Smooth muscle cell of the coronary artery (primary cell): ENCODE measurements at places on chromosomes 3 and 15. TPM values are rescaled to one million over a fixed set of nuclear protein-coding genes. Genes with fewer than 3 reads are reported as not detected.

The DVL3 gene
- total RNA-seq, result 35.6 and 48.4 TPM in 2 replicates

The PATL2 gene
- total RNA-seq, result 0.08 and 0.82 TPM in 2 replicates

The MOBP gene
- under 0.01 TPM in 1 of 2 replicates, not detected in the other for total RNA-seq

The SV2B gene
- 0.12 TPM in 1 of 2 replicates, not detected in the other for total RNA-seq

The CEMIP gene
- total RNA-seq, result 106 and 955 TPM in 2 replicates

The SH3GL3 gene
- total RNA-seq, result not detected in 2 replicates

The KNG1 gene
- not detected in 2 replicates for total RNA-seq

The TMEM45A gene
- total RNA-seq, result 48.6 and 56.3 TPM in 2 replicates

The SPESP1 gene
- total RNA-seq, result 0.59 and 5.1 TPM in 2 replicates

The GOLGA8K gene
- total RNA-seq, result 0.23 TPM in 2 replicates

The PRSS50 gene
- not detected in 2 replicates for total RNA-seq

The RSL24D1 gene
- 59.8 and 83.9 TPM in 2 replicates for total RNA-seq

The PLA2G4E gene
- total RNA-seq, result not detected in 2 replicates

The BLM gene
- 0.59 and 3.0 TPM in 2 replicates for total RNA-seq

The HPS3 gene
- total RNA-seq, result 9.4 and 14.5 TPM in 2 replicates

The LMAN1L gene
- not detected in 2 replicates for total RNA-seq

The A4GNT gene
- total RNA-seq, result not detected in 2 replicates

The UTS2B gene
- total RNA-seq, result 0.23 and 0.38 TPM in 2 replicates

The CYP8B1 gene
- not detected in 2 replicates for total RNA-seq

The GOLGA6L10 gene
- total RNA-seq, result 0.35 and 0.90 TPM in 2 replicates

The RNF111 gene
- 5.6 and 10.4 TPM in 2 replicates for total RNA-seq

The MCTP2 gene
- 3.1 and 4.7 TPM in 2 replicates for total RNA-seq

The OPA1 gene
- 58.9 and 62.5 TPM in 2 replicates for total RNA-seq

The SLC22A14 gene
- total RNA-seq, result 0.23 and 0.70 TPM in 2 replicates

The GOLGA8G gene
- not detected in 2 replicates for total RNA-seq

The SLC28A1 gene
- total RNA-seq, result not detected in 2 replicates

The COL6A6 gene
- total RNA-seq, result 0.08 and 1.6 TPM in 2 replicates

The DCLK3 gene
- under 0.01 TPM in 1 of 2 replicates, not detected in the other for total RNA-seq
